ENCODE measurements at places on chromosomes 7 and 10.

GRCh38 chr7:4135301-4135700 lies 546.8 kb upstream of the FOXK1 start:
- DNase-seq = no peak

DNA sequence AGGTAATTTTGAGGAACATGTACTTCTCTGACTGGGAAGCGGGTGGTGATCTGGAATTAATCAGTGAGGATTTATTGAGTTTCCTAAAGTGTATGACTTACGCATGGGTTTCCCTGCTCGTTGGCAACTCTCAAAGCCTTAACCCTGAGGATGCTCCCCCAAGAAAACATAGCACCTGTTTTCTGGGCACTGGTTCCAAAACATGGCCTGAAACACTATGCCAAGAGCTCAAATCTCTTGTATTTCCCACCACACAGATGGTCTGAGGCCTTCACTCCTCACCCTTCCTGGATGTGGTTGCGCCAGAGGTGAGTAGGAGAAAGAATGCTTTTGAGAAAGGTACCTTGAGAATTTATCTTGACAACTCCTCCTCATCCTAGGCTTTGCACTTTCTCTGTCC lies 250.4 kb downstream of the FZD1 start:
- DNase-seq = no peak

- DNase-seq = no peak
Measured at GRCh38 chr7:47501406-47501805, 80.5 kb downstream of the TNS3 start.

DNA sequence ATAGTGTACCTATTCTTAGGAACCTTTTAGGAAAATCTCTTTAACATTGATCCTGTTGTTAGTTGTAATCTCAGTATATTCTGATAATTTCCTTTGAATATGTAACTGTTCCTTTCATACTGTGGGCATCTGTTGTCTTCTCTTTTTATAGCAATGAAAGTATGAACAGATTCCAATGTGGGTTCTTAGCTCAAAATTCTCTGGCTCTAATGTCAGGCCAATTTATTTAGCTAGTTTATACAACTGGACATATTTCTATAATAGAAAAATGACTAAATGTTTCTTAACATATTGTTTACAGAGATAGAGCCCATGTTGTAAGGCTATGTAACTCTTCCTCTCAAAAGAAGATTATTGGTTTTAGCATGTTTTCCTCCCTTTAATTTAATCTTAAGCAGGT lies 363.2 kb downstream of the AUTS2 start:
- DNase-seq = no peak

DNA sequence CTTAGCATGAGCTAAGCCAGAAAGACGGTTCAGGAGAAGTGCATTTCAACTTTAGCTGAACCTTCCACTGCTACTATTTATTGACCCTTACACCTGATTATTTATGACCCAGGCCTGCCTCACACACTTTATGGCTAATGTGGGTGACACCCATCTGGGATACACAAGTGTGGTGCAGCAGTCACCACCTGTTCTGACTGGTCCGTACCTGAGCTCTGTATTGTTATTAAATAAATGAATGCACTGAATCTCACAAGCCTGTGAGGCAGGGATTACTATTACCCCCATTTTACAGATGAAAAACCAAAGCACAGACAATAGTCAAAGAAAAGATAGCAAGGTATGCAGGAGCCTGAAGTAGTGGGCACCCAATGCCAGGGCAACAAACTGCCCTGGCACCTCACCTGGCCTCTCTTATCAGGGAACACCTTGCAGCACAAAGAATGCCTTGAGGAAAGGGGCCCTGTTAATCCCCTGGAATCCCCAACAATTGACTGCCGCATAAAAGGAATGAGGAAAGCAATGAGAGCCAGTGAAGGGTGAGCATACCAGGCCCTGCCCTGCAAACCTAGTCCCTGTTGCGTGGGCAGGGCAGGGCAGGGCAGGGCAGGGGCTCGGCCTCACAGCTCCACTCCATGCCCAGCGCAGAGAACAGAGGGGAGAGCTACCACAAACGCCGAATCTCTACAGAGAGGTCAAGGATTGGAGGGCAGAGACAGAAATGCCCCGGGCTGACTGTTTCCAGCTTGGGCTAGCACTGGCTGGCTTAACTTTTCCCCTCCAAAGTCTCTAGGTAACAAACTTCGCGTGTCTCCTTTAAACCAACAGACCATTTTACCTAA lies 1.3 kb downstream of the ANXA11 start:
- DNase-seq = no peak

DNA sequence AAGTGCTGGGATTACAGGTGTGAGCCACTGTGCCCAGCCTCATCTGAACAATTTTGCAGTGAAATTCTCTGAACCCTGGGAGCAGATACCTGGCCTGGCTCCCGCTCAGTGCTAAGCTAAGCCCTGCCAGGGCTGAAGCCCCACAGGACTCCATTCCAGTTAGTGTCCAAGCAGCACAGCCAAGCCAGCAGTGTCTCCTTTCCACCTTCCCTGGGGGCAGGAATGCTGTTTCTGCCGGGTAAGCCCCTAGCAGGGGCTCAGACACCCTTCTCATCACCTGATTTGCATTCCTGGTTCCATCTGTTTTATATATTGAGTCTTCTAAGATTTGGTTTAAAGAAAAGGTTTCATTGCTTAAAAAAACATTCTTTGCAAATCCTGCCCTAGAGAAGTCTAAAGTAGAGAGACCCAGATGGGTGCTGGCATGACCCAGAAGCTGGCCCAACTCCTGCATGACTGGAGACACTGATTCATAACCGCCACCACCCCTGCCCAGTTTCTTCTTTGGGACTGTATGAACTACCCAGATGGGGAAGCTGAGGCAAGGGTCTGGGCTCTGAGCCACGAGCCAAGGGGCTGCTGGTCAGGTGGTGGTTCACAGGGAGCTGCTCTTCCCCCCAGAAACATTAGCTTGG lies 14.0 kb downstream of the SLC13A4 start:
- DNase-seq = no peak

Data from CD4-positive, CD25-positive, alpha-beta regulatory T cell (primary cell).